ENCODE measurements at places on chromosomes 16 and 17. TPM values are rescaled to one million over a fixed set of nuclear protein-coding genes. Genes with fewer than 3 reads are reported as not detected.

GRCh38 chr16:66529475-66529874 lies 20.4 kb downstream of the TK2 start:
- DNase-seq, result no peak

- DNase-seq, result no peak
Observed at GRCh38 chr16:51629576-51629975, 478.5 kb upstream of the SALL1 start.

The WFDC1 gene
- 2.5 TPM for total RNA-seq

DNA sequence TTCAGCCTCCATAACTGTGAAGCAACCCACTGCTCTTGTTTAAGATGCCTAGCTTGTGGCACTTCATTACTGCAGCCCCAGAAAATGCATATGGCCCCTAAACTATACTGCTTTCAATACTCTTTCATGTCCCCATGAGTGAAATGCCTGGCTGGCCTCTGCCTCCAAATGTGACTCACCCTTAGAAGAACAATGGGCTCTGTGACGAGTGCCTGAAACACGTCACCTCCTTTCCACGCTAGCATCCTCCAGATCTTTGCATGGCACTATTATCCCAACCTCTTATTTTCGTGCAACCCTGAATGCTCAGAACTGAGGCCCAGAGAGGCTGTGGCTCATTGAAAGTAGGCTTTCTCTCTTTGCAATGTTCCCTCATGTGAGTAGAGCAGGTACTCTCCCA lies 233.1 kb downstream of the CBLN1 start:
- DNase-seq, result no peak

The MYCBPAP gene
- total RNA-seq, result 0.39 TPM

The DEXI gene
- 68.5 TPM for total RNA-seq

DNA sequence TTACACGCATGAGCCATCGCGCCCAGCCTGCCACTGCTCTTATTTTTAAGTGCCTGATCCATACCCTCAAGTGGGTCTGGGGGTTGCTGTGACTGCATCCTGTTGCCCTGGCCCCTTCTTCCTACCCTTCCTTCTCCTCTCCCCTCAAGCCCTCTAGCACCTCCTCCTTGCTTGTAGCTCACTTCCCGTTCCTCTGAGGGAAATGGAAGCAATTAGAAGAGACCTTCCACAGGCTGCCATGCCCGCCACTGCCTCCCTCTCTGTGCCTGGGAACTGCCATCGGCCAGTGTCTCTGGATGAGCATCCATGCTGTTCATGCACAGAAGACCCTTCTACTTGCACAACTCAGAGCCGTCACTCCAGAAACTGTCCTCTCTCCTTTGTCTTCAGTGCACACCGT lies 10.6 kb upstream of the TFAP4 start:
- no peak for DNase-seq

- DNase-seq, result peak; percentile 77
Observed at GRCh38 chr16:50259334-50260205, 6.8 kb upstream of the ADCY7 start.

The SLC13A5 gene
- 0.21 TPM for total RNA-seq
